Tongue (tissue), 3 donors: ENCODE measurements at places on chromosomes 5 and 9. TPM values are rescaled to one million over a fixed set of nuclear protein-coding genes. Genes with fewer than 3 reads are reported as not detected.
A peak's percentile ranks its signal among the peaks of the same experiment; 100 is the strongest.

GRCh38 chr5:54909911-54910870 is 75.2 kb downstream of the ESM1 start:
- no peak for DNase-seq

DNA sequence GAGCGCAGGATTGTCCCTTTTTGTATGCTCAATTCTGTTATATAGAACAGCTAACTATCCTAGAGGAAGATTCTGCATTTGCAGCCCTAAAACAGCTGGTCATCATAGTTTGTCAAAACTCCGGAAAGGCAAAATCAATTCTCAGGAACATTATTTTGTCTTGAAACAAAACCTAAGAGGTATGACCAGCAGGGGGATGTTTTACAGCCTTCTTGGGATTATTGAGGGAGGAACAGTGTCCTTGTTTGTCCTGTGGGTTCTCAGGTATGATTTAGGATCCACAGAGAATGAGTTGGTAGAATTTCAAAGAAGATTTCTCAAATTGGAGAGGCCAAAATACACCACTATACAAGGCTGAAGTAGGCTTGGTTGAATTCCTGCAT is 136.4 kb downstream of the ZSWIM6 start:
- DNase-seq, result no peak

Gene PDE4D
- total RNA-seq, result 189 TPM

Gene ADAMTS16
- total RNA-seq, result 2.5 TPM

- DNase-seq, result peak; percentile 66
Measured at GRCh38 chr5:52840277-52841050, 52.7 kb downstream of the ITGA1 start.

DNA sequence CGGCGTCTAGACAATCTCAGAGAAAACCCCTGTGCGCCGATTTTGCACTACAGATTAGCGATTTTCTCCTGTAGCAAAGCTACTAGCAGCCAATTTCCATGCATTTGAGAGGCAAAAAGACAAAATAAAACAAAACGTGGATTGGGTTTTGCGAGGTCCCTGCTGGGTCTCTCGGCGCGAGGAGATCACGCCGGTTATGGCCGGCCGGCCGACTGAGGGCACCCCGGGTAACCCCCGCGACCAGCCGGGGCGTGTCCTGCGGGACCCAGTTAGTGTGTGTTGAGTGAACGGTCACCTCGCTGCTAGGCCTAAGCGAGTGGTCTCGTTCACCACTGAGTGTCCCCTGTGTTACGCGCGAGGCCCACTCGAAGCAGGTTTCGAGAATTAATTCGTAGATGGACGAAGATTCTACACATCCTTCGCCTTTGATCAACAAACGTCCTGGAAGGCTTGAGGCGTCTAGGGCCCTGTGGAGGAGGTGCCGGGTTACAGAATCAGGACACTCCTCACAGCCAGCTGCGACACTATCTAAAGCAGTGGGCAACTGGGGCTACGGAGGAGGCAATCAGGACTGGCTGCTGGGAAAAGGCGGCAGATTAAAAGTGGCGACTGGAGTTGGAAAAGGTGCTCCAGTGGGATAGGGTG is 764 bp upstream of the VDAC1 start:
- peak; percentile 53 for DNase-seq

Gene TICAM2
- 4.0 TPM for total RNA-seq

Gene NUTM2F
- not detected for total RNA-seq

GRCh38 chr9:20226345-20226744 is 396.0 kb downstream of the MLLT3 start:
- DNase-seq, result no peak

- peak; percentile 37 for DNase-seq
Measured at GRCh38 chr9:135136991-135137832, 49.7 kb downstream of the OLFM1 start.

Gene EIF4E1B
- not detected for total RNA-seq

DNA sequence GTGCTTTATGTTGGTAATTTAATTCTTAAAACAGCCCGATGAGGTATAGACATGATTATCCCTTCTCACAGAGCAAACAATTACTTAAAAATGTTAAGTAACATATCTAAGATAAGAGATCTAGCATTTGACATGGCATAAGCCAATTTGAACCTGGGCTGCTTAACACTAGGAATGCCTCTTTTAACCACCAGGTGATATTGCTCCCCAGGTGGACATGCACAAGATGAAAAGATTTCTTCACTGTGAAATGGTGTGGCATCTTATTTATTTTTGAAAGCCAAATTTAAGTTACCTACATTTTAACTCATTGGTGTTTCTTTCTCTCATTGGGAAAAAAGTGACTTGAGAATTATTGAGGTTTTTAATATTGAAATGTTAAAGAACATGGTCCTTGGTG is 15.8 kb upstream of the LRRC70 start:
- no peak for DNase-seq

DNA sequence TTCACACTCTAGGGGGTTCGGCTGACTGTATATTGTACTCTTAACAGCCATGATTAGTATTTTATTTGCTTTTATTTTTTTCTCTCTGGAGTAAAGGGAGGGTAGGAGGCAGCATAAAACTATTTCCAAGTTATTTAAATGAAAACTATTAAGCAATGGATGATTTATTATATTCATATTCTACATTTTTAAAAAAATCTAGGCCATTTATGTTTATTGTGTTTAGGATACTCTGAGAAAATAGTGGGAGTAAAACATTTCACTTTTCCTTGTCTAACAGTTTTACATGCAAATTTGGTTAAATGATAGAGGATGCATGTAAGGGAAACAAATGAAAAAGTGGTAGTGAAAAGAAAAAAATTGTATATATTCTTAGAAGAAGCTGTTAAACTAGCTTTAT is 276.3 kb downstream of the GAS1 start:
- DNase-seq, result no peak

Gene SPIN1
- 111 TPM for total RNA-seq

DNA sequence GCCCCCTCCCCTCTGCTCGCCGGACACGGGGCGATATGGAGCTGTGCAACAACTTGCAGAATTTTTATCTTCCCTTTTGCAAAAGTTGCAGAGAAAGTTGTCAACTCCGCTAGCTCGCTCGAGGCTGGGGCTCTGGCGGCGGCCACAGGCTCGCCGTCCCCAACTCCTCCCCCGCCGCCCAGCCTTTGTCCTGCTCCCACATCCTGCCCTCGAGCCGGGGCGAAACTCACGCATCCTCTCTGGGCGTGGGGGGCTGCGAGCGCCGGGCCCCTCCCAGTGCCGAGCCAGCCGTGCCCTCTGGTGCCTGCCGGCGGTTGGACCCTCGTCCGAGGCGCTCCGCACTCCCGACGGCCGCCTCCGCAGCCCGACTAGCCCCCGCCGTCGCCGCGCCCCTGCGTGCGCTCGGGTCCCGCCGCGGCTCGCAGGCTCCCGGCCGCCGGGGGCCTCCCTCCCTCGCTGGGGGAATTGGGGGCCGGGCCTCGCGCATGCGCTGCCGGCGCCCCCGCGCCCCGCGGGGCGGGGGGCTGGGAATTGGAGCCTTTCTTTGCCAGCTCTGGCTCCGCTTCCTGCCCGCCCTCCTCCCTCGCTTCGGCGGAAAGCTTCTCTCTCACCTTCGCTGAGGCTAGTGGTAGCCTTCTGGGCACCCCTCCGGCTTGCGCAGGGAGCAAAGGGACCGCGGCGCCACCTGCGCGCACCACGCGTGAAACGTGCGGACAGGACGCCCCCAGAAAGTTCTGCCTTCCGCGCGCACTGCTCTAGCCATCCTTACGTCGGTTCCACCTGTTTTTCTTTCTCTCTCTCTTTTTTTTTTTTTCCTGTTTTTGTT is at the start of gene CCNJL:
Gene CCNJL, minus strand, starts transcription at position 431 of the 826 bp plus-strand sequence. CDS start 641 bp downstream, outside the sequence.
- DNase-seq, result peak; percentile 78

Gene TCF7
- total RNA-seq, result 0.82 TPM

- DNase-seq, result no peak
Measured at GRCh38 chr9:131943351-131943841, 136.3 kb downstream of the MED27 start.

DNA sequence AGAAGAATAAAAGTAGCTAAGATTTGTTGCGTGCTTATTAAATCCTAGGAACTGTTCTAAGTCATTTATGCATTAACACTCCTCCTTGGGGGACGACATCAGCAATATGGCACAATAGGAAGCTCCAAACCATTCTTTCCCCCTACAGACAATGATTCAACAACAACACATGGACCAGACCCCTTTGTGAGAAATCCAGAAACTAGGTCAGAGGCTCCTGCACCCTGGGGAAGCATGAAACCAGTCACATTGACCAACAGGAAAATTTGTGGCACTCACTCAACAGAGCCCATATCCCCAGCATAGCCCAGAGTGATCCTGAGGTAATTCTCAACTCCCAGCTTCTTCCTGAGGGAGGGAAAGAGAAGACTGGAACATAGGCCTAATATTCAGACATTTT is 294.4 kb downstream of the HINT1 start:
- no peak for DNase-seq

- peak; percentile 45 for DNase-seq
Measured at GRCh38 chr5:175681045-175681967, 23.4 kb downstream of the HRH2 start.

- no peak for DNase-seq
Measured at GRCh38 chr9:86516564-86516963, 162.4 kb upstream of the TUT7 start.

DNA sequence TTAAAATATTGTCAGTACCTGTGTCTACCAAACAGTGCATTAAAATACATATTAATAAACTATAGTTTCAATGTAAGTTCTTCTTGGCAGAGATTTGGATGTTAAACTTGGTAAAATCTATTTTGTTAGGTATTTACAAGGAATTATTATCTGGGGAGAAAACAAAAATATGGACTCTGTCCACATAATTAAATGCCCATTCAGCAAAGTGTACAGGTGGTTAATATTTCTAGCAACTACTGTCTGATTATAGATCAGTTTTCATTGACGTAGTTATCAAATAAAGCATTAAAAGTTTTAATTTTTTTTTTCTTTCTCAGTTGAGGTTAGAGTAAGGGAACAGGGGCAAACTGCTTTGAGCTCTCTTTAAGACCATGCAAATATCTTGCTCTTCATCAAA is 88.9 kb downstream of the NNT start:
- no peak for DNase-seq

DNA sequence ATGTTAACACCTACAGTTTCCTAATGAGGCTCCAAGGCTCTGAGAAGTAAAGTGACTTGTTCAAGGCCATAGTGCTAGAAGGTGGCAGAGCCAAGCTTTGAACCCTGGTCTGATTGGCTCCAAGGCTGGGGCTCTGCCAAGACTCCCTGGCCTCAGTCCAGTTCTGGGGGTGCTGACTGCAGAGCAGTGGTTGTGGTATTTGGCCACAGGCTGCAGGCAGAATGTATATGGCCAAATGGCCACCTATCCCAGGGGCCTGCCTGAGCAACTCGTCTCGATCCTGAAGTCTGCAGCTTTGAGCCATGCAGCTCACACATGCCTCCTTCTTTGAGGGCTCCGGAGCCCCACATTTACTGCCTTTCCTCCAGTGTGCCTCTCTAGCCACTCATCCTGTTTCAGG is 9.7 kb upstream of the NEK6 start:
- DNase-seq, result peak; percentile 40

Gene STKLD1
- 0.41 TPM for total RNA-seq
